GDM1 (cell line): ENCODE measurements at places on chromosomes 11 and 22.

- DNase-seq, result no peak
Measured at GRCh38 chr11:131637469-131638175, 267.2 kb downstream of the NTM start.

- no peak for DNase-seq
Measured at GRCh38 chr11:119885861-119886567, 157.0 kb upstream of the NECTIN1 start.

DNA sequence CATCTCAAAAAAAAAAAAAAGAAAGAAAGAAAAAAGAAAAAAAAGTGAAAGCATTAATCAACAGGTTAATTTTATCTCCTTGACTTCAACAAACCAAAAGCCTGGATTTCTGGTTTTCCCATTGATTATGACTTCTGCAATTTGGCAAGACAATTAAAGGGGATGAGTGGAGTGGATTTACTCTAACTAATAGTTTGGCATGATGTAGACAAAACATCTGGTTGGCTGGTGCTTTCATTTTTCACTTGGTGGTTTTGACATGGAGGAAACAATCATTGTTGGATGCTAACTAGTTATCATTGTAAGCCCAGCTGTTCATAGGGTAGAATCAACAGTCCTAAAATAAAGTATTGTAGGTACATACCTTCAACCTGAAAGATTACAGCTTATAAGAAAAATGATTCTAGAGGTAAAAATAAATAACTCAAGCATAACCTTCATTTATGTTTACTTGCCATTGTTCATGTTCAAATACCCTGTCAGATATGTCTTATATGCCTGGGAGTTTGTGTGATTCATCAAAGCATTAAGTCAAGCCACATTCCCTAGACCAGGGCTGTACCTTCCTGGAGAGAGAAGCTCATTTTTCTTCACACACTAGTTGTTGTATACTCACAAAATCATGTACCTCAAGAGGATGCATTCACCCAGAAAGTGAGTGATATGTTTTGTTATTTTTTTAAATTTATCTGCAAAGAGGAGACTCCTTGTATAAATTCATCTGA lies 15.1 kb downstream of the FIBIN start:
- no peak for DNase-seq

GRCh38 chr11:126111458-126112116 lies 48.9 kb upstream of the CDON start:
- no peak for DNase-seq

- DNase-seq, result no peak
Measured at GRCh38 chr11:57217053-57217452, 20.0 kb downstream of the APLNR start.

DNA sequence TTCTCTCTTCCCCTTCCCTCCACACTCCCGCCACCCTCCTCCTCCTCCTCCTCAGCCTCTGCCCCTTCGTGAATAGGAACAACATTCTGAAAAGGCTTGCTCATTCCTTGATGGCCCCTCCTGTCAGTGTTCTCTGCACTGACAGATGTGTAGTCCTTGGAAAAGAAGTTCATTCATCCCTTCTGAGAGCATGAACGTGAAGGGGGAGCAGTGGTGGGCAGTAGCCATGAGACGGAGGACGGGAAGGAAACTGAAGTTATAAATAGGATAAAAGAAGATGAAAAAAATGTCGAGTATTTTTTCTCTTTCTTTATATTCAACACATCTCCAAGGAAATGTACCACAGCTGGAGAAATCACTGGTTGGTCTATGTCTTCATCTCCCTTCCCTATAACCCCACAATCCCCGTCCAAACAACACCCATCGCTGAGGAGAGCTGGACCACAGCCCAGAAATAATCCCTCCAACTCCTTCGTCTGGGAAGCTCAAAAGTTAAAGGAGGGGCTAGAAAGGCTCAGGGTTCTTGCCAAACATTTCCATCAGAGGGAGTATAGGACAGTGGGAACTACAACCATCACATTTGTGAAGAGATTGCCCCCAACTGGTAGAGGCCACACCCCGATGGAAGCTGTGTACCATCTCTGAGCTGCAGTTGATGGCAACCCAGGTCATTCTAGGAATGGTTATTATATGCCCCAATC lies 33.5 kb downstream of the ETS1 start:
- DNase-seq, result no peak

- DNase-seq, result no peak
Measured at GRCh38 chr22:38707346-38707745, 1.6 kb downstream of the GTPBP1 start.

GRCh38 chr22:36351921-36352802 lies 35.6 kb downstream of the MYH9 start:
- DNase-seq, result no peak

GRCh38 chr22:27113641-27114040 lies 456.3 kb downstream of the MIAT start:
- DNase-seq, result no peak

GRCh38 chr11:90428836-90429235 lies 206.0 kb upstream of the CHORDC1 start:
- no peak for DNase-seq

GRCh38 chr22:47605886-47606285 lies 843.4 kb downstream of the TBC1D22A start:
- no peak for DNase-seq

- no peak for DNase-seq
Measured at GRCh38 chr11:82533628-82534327, 199.9 kb downstream of the FAM181B start.

- no peak for DNase-seq
Measured at GRCh38 chr22:49216579-49216978, 611.1 kb downstream of the BRD1 start.

- no peak for DNase-seq
Measured at GRCh38 chr11:102251423-102251822, 65.9 kb upstream of the BIRC3 start.

DNA sequence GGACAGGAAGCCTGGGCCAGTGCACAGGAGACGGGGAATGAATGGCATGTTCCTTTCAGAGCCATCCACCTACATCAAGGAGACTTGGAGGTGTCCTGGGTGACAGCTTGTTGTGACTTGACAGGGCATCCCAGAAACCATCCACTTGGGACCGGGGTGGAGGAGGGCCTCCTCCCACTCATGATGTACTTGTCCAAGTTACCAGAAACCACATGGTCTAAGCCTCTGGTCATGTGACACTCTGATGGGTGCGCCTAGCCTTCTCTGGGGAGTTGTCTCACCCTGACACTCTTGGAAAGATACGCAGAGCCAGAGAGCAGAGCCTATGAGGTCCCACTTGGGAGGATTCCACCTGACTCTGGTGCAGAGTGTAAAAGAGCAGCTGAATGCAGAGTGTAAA lies 21.6 kb upstream of the FXYD6 start:
- DNase-seq, result no peak

GRCh38 chr11:66892911-66893310 lies 36.0 kb downstream of the LRFN4 start:
- no peak for DNase-seq

- no peak for DNase-seq
Measured at GRCh38 chr11:36213393-36213840, 75.8 kb downstream of the COMMD9 start.

- no peak for DNase-seq
Measured at GRCh38 chr11:82890936-82891335, 9.3 kb downstream of the PRCP start.

DNA sequence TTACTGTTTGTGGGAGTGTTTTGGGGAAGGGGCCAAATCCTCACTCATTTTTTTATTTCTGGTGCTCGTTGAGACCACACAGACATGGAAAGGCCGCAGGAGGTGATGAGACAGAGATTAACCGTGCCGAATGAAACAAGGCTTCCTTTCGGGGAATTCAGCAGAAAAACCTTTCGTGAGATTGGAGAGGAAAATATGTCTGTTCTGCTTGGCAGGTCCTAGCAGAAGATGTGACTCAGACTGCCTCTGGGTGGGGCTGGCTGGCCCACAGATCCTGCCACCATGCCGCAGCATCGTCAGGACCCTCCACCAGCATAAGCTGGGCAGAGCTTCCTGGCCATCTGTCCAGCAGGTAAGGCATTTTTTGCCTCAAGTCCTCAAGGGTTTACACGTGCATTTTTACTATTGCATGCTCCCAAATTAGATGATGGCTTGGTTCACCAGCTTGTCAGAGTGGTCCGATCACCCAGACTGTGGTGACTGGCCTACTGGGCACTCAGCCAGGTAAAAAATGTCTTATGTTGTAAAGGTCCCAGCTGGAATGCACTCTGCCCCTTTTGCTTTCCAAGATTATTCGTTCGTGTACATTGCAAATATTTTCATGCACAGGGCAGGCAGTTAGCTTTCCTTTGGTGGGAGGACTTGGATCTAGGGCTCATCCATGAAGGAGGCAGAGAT lies 1.5 kb downstream of the DDB2 start:
- DNase-seq, result no peak

GRCh38 chr11:128552783-128553661 lies 34.3 kb downstream of the ETS1 start:
- no peak for DNase-seq

DNA sequence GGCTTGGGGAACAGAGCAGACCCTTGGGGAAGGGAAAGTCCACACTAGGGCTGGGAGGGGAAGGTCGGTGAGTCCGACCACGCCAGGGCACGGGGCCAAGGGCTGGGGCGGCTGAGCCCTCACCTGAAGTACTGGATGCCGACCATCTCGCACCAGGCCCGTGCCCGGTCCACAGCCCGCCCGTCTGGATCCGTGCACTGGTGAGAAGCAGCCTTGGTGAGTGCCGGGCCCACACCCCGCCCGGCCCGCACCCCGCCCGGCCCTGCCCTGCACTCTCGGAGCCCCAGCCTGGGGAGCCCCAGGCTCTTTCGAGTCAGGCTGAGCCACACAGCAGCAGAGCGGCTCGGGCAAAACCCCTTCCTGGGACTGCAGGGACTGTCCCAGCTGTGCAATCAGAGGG lies 1.9 kb upstream of the BAIAP2L2 start:
- no peak for DNase-seq

DNA sequence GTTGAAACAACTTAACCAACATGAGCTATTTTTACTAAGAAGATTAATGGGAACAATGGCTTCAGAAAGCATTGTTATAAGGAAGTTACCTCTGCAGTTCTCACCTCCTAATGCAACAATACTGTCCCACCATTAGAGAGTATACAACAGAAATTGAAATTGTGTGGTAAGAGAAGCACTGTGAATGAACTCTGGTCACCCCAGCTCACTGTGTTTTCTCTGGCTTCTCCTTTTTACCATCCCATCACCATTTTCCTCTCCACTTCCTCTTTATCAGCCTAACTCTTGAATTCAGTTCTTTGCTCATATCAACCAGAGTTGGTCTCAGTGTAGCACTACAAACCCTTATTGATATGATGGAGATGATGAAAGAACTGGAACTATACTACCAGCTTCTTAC lies 138.0 kb upstream of the POU2AF2 start:
- no peak for DNase-seq

GRCh38 chr22:36281781-36282327 lies 28.9 kb downstream of the APOL1 start:
- no peak for DNase-seq

DNA sequence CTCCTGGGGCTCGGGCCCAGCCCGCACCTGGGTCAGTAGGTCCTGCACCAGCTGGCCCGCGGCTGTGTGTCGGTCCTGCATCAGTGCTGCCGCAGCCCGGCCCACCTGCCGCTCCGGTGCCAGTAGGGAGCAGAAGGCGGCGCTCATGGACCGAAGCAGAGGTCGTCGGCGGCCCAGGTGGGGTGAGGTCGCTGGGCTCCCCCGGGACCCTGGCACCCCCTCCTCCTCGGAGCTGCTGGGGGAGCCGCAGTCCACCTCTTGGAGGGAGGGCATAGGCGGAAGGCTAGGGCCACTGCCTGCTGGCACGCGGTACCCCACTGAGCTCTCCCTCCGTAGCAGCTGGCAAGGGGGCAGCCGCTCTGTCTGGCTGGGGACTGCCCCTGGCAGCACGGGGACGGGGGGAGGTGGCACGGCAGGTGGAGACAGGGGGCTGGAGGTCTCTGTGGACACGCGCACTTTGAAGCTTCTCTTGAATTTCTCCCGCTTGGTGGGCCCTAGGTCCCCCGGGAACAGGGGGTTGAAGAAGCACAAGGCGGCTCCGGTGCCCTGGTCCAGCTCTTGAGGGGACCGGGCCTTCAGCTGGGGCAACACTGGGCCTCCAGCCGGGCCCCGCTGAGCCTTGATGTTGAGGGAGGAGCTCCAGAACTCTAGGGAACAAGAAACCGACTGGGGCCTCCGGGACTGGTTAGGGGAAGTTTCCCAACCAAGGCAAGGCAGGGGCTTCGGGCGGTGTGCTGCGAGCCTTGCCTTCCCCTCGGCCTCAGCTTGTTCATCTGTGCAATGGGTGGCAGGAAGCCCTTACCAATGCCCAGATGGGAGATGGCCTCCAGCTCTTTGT lies 1.4 kb downstream of the RIN1 start:
- DNase-seq, result no peak

DNA sequence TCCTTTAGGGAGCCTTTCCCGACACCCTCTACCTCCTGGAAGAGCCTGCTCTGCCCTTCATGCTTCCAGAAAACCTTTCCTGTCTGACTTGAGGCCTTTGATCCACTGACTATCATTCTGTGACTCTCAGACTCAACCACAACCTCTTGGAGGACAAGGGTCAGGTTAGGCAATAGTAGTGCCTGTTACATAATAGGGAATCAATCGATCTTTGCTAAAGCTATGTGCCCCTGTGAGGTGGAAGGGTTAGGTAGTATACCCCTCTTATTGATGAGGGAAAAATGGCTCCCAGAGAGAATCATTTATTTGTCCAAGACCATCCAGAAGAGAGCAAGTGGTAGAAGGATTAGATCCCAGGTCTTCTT lies 16.2 kb downstream of the KCNC1 start:
- DNase-seq, result no peak

- DNase-seq, result no peak
Measured at GRCh38 chr11:35223991-35224390, 85.0 kb downstream of the CD44 start.
